ENCODE measurements at places on chromosomes 5 and 9.
A peak's percentile ranks its signal among the peaks of the same experiment; 100 is the strongest.

DNA sequence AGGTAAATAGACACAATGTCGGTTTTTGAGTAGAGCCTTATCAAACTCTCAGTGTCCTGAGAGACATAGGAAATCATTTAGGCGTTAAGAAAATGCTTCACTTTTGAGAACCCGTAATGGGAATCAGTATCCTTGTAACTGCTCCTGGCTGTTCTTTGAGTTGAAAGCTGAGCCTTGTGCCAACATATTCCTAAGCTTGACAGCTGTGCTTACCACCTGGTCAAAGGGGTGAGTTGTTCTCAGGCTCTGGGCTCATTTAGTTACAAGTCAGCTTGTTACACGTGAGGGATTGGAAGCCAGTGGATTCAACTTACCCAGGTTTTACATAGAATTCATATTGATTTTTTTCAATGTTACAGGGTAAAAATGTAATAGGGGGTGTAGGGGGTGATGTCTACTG lies 145.9 kb downstream of the GABRB2 start:
- no peak for DNase-seq

GRCh38 chr9:8268881-8269280 lies 469.3 kb upstream of the DMAC1 start:
- DNase-seq: no peak

DNA sequence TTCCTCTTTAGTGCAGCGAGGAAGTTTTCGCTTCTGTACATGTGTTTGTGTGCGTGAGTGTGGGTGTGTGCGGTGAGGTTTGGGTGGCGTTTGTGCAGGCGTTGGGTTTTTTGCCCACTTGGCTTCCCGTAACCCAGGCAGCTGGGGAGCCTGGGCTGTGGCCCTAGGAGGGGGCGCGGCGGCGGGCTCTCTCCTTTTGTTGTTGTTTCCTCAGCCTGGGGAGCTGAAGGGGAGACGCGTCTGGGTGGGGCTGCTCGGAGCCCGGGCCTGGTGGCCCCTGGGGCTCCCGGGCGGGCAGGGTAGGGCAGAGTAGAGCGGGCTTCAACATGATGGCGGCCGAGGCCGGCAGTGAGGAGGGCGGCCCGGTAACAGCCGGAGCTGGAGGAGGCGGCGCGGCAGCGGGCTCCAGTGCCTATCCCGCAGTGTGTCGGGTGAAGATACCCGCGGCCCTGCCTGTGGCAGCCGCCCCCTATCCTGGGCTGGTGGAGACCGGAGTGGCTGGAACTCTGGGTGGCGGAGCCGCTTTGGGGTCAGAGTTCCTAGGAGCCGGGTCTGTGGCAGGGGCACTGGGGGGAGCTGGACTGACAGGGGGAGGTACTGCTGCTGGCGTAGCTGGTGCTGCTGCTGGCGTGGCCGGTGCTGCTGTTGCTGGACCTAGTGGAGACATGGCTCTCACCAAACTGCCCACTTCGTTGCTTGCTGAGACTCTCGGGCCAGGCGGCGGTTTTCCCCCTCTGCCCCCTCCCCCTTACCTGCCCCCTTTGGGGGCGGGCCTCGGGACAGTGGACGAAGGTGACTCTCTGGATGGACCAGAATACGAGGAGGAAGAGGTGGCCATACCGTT lies 665 bp downstream of the RASA1 start:
- peak; percentile 14 for DNase-seq

DNA sequence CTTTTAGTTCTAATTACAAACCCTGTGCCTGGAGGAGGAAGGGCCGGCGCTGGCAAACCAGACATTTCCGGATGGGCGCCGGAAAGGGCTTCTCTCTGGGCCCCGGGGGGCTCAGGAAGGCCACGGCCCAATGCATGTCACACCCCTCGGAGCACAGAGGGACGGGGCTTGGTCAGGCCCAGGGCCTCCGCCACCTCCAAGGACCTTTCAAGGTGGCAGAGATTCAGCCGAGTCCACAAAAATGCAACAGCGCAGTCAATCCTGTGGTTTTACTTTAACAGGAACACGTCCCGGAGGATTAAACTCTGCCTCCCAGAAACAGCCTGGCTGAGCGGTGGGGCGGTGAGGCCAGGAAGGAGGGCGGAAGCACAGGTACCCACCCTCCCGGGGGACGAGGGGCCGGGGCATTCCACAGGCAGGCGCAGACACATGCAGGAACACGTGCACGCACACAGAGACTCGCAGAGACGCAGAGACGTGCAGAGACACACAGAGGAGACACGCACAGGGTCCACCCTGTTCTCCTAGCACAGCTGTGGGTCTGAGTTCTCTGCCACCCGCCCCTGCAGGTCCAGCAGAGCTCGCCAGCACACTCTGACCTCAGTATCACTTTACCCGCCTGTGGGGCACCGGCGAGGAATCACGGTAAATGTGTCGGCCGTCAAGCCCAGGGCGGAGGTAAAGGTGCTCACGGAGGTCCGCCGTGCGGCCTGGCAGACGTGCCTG lies 23.0 kb downstream of the SLC9A3 start:
- DNase-seq: no peak

- no peak for DNase-seq
Measured at GRCh38 chr5:145960848-145961600, 24.6 kb downstream of the SH3RF2 start.

DNA sequence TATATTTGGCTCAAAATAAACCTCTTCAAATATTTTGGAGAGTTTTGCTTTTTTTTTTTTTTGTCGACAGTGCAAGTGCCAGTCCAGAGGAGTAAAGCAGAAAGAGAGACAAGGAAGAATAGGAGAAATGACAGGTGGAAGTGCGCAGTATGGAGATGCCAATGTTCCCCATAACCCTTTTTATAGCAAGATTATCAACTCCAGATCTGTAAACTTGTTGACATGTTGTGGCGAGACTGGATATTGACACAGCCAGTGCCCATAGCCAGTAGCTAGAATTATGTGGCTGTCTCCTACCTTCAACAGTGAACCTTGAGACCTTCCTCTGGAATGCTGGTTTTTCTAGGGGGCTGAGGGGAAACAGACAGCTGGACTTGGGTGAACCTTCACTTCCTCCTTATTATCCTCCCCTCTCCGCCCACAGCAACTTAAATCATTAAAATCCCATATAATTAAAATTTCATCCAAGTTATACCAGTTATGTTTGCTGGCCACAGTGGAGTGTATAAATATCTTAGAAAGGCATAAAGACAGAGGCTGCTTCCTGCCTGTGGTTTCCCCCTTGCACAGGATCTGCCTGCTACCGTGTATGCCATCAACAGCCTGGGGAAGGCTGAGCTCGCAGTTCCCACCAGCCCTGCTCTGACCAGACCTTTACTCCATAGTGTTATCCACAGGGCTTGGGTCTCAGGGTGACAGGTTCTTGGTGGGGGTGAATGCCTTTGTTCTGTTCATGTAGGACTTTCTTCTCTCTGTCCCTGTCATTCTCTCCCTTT lies 112.3 kb upstream of the ANKH start:
- DNase-seq: no peak

DNA sequence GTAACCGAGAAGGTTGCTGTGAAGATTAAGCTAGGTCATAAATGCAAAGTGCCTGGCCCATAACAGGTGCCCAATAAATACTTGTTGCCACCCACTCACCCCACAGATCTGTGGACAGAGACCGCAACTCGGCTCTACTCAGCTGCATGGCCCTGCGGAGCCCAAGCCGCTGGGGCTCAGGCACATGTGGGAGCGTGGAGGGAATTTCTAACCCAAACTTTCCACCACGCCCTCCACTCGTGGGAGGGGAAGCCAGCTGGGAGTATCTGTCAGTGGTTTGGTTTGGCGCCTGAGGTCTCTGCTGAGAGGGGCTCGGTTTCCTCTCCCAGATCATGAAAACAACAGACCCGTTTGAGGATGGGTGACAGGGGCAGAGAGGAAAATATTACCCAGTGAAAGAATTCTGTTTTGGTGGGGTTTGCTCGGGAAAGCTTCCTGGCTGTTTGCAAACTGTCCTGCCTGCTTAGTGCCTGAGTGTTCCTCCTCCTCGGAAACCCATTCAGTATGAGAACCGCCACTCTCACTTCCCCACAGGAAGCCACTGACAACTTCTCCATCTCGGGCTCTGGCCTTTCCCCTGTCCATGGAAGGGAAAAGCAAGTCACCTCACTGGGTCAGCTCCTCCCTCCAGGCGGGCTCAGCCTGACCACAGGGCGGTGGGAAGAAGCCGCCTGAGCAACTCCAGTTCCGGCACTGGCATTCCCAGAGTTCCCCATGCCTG lies 60.1 kb downstream of the RGS3 start:
- DNase-seq: peak; percentile 11

All from AG09309 (cell line).